ENCODE measurements at places on chromosomes 5 and 9. TPM values are rescaled to one million over a fixed set of nuclear protein-coding genes. Genes with fewer than 3 reads are reported as not detected.

Gene C5orf52
- total RNA-seq, result not detected

Gene LCNL1
- total RNA-seq, result not detected

Gene PDLIM4
- not detected for total RNA-seq

Gene DMRTA1
- not detected for total RNA-seq

Gene PCDHGB4
- total RNA-seq, result 0.91 TPM

Gene DOCK8
- total RNA-seq, result 207 TPM

Gene MARCOL
- total RNA-seq, result not detected

Gene SLC25A2
- 3.9 TPM for total RNA-seq

Gene SEMA6A
- total RNA-seq, result 0.20 TPM

DNA sequence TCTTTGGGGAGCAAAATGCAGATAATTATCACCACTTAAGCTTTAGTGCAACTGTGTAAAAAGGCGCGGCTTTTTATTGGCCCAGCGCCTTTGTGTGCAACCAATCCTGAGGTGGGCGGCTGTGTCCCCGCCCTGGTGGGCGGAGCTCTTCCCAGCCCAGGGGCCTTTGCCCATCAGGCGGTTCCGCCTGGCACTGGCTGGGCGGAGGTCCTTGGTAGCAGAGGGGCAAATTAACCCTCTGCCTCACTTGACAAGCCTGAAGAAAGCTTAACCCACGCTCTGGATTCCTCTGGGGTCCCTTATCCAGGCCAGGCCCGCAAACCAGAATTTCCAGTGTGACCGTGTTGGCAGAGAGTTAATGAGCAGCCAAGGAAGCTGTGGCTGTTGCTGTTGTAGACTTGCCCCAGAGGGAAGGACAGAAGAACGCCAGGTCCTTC lies 12.8 kb upstream of the NIPAL4 start:
- no peak for DNase-seq

GRCh38 chr5:143805861-143806260 lies 6.1 kb upstream of the HMHB1 start:
- DNase-seq, result no peak

GRCh38 chr5:113505181-113505580 lies 8.3 kb upstream of the YTHDC2 start:
- DNase-seq, result no peak

GRCh38 chr9:133767625-133768024 lies 29.5 kb upstream of the SARDH start:
- no peak for DNase-seq

GRCh38 chr5:169054506-169054905 lies 246.4 kb downstream of the SLIT3 start:
- DNase-seq, result no peak

DNA sequence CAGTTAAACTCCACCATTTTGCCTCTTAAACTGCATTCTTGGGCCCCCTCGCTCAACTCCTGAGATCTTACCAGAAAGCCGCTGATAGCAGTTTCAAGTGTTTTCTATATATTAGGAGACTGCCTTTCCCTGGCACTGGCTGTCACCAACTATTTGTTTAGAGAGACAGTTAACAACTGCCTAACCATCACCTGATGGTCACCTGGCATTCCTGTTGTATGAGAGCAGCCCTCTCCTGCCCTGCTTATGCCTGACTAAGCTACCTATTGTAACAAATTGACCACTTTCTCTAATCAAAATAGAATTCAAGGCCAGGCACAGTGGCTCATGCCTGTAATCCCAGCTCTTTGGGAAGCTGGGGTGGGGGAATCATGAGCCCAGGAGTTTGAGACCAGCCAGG lies 28.0 kb upstream of the SIL1 start:
- DNase-seq, result no peak

- no peak for DNase-seq
Observed at GRCh38 chr5:169695919-169696490, 58.9 kb downstream of the DOCK2 start.

GRCh38 chr9:87451149-87451548 lies 46.5 kb upstream of the DAPK1 start:
- no peak for DNase-seq

DNA sequence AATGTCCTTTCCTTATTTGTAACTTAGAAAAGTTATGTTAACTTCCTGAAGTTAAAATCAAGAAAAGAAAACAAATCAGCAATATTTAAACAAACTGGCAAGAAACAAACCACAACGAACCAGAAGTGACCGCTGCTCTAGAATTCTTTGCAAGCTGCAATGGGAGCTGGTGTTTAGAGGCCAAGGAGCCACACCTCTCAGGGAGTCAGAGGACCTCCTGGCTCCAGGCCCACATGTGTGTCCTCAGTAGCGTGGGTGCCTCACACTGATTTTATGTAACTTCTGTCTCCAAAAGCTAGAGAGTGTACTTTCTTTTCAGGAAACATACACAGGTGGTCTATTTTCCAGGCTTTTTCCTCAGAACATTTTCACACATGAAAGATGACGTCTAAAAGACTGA lies 100.4 kb downstream of the IRX2 start:
- no peak for DNase-seq

- DNase-seq, result no peak
Observed at GRCh38 chr5:150438873-150439546, 10.5 kb downstream of the RPS14 start.

DNA sequence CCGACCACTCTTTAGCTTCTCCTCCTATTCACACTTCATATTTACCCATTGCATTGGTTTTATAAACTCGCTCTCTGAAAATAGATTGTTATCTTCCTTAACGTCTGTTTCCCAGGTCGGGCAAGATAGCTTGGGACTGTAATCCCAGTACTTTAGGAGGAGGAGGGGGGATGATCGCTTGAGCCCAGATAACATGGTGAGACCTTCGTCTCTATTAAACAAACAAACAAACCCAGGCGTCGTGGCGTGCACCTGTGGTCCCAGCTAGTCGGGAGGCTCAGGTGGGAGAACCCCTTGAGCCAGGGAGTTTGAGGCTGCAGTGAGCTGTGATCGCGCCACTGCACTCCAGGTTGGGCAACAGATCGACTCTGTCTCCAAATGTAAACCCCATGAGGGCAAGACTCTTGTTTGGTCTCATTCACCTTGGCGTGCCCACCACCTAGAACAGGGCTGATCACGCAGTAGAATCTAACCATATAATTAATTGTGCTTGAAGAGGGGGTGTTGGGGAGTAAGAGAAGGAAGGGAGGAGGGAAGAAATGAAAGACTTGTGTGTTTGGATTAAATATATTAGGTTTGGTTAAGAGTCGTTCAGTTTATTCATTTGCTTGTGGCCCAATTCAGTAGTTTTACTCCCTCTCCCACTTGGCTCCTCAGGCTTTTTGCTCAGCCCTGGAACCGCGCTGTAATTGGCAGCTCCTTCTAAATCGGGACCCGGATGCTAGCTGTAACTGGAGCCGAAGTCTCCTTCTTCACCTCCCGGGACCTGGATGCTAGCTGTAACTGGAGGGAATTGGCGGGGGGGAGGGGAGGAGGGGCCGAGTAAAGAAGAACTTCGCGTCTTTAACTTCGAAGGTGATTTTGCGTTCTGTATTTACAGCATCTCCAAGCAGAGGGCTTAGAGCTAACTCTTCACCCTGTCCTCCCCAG lies 24.9 kb downstream of the CDKN2A start:
- no peak for DNase-seq

- no peak for DNase-seq
Observed at GRCh38 chr5:7794311-7794710, 56.6 kb downstream of the CFAP90 start.

DNA sequence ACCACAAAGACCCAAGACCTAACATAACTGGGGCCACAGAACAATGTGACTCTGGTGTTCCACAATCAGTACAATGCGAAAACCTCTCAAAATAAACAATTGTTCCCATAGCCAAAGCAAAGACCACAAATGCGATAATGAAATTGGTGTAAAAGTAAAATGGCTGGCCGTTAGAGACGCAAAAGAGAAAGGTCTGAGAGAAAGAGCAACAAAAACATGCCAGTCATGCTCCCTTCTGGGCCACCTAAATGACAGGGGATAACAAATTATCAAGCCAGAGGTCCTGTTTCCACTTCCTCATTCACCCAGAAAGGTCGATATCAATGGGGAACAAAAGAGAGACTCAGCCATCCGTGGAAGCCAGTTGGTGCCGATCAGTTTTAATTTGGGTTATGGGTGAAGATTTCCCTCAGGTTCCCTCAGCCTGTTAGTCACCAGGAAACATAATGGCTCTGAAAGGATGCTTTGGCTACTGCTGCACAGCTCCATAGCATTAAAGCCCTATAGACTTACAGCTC lies 9.2 kb upstream of the CFAP95 start:
- no peak for DNase-seq

DNA sequence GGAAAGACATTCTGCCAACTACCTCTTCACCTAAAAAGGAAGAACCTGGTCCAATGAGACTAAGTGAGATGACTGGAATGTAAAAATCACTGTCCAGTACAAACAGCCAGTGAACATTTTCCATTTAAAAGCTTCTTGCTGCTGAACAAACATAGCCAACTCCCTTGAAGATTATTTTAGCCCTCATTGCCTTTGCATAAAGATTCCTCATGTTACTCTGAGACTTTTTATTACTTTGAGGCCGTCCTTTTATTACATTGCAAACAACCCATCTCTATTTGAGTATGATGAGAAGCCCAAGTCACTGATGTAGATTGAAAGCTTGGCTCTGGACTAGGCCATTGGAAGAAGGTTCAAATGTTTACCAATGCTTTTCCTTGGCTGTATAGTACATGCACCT lies 649.8 kb downstream of the CETN3 start:
- DNase-seq, result no peak

DNA sequence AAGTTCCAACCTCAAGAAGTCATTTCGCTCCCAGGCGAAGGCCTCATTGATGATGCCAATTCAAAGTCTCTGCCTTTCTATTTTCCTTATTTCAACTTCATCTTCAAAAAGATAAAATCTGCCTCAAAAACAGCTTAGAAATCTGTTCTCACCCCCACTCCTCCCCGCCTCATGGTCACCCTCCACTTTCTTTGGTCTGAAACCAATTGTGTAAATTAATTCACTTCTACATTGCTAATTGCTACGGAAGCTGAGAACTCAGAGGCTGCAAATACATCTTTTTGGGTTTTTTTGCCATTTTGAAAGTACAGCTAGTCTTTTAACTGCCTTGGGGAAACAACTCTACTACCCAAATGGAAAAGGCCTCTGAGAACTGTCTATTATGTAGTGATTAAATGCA lies 350.0 kb upstream of the SLC24A2 start:
- DNase-seq, result no peak
